Activated naive CD8-positive, alpha-beta T cell treated with anti-CD3 and anti-CD28 coated beads, Interleukin-2, amount 10 ng/mL, durations not matched to agents 7 days and 5 days (primary cell): ENCODE measurements at places on chromosomes 7 and 10.

DNA sequence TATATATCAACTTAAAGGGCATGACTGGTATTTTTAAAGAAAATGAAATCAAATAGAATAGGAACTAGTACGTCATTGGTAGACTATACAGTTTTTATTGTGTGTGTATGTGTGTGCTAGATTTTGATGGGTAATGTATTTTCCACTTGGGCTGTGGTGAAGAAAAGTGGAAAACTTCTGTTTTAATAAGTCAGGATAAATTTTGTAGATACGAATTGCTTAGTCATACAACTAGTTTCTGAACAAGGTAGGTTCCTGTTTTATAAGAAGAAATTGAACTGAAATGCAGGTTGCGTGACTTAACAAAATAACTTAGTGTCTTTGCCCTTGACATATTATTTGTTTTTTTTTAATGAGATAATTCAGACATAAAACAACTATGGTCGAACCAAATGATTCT is 24.3 kb downstream of the UBN2 start:
- no peaks in the 10 kb centered on the region for H3K4me1 ChIP-seq
- no peak for DNase-seq
- no peak overlapping the region for H3K27ac ChIP-seq
- no peaks in the 10 kb centered on the region for H3K27me3 ChIP-seq
- H3K4me3 ChIP-seq, result no peak overlapping the region

DNA sequence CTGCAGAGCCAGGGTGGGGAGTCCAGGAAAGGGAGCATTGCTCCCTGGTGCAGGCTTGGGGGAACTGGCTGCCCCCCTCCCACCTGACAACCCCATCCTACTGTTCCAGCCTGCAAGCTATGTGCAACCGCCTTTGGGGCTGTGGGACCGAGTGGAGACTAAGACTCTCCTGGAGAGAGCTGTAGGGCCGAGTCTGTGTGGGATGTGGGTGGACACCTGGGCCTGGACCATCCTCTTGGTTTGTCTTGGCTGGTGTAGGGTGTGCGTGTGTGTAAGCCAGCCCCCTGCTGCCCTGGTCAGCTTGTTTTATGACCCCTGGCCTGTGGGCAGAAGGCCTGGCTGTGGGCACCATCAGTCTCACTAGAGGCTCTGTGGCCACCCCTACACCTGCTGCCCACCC is 1.6 kb upstream of the RAMP3 start:
- no peak overlapping the region for H3K27ac ChIP-seq
- H3K4me1 ChIP-seq, result peaks cover 9% of the 10 kb centered on the region
- peaks cover 21% of the 10 kb centered on the region for H3K27me3 ChIP-seq
- no peaks in the 10 kb centered on the region for H3K36me3 ChIP-seq
- no peak for DNase-seq

GRCh38 chr7:33769930-33770329 is 135.4 kb upstream of the BMPER start:
- H3K4me3 ChIP-seq, result no peak overlapping the region
- no peaks in the 10 kb centered on the region for H3K36me3 ChIP-seq
- H3K4me1 ChIP-seq, result no peaks in the 10 kb centered on the region
- H3K27ac ChIP-seq, result no peak overlapping the region
- DNase-seq, result no peak
- H3K27me3 ChIP-seq, result no peaks in the 10 kb centered on the region

- peaks cover 19% of the 10 kb centered on the region for H3K4me1 ChIP-seq
- H3K27me3 ChIP-seq, result peaks cover 48% of the 10 kb centered on the region
- peaks cover 8% of the 10 kb centered on the region for H3K36me3 ChIP-seq
- DNase-seq, result no peak
- no peak overlapping the region for H3K4me3 ChIP-seq
Measured at GRCh38 chr7:148620749-148621359, 30.3 kb downstream of the C7orf33 start.

DNA sequence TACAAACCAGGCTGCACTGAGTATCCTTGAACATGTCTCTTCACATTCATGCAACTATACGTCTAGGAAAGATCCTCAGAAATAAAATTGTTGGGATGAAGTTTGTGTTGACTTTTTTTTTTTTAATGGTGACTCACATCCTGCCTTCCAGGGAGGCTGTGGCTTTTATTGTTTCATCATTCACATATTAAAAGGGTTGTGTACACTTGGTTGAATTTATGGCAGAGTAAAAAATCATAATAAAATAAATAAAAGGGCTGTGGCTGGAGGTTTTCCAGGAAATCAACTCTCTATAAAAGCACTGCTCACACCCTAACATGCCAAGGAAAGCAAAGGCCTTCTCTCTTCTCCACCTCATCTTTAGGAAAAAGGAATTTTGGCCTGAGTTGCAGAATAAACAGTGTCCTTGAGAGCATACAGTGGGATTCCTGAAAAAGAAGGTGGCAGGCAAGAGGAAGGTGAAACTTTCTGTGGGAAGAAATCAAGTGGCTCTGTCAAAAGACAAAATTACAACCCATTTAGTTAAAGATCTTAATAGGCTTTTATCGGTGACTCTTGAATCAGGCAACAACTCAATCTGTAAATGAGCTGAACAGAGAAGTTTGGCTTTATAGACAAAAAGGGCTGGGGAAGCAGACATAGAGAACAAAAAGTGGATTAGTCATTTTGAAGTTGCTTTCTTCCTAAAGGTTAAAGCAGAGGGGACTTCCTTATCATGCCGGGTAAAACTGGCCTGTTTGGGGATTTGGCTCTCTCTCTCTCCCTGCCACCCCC is 41.6 kb upstream of the FHIP2A start:
- H3K27ac ChIP-seq, result no peak overlapping the region
- DNase-seq, result no peak
- peaks cover 10% of the 10 kb centered on the region for H3K4me1 ChIP-seq

- peaks cover 3% of the 10 kb centered on the region for H3K27me3 ChIP-seq
- no peak overlapping the region for H3K27ac ChIP-seq
- no peak for DNase-seq
- H3K4me1 ChIP-seq, result peaks cover 4% of the 10 kb centered on the region
Measured at GRCh38 chr10:93313798-93314197, 168.3 kb downstream of the MYOF start.

GRCh38 chr7:18820981-18821380 is 296.5 kb downstream of the TWIST1 start:
- no peaks in the 10 kb centered on the region for H3K36me3 ChIP-seq
- DNase-seq, result no peak
- no peak overlapping the region for H3K4me3 ChIP-seq
- H3K4me1 ChIP-seq, result no peaks in the 10 kb centered on the region
- no peak overlapping the region for H3K27ac ChIP-seq

DNA sequence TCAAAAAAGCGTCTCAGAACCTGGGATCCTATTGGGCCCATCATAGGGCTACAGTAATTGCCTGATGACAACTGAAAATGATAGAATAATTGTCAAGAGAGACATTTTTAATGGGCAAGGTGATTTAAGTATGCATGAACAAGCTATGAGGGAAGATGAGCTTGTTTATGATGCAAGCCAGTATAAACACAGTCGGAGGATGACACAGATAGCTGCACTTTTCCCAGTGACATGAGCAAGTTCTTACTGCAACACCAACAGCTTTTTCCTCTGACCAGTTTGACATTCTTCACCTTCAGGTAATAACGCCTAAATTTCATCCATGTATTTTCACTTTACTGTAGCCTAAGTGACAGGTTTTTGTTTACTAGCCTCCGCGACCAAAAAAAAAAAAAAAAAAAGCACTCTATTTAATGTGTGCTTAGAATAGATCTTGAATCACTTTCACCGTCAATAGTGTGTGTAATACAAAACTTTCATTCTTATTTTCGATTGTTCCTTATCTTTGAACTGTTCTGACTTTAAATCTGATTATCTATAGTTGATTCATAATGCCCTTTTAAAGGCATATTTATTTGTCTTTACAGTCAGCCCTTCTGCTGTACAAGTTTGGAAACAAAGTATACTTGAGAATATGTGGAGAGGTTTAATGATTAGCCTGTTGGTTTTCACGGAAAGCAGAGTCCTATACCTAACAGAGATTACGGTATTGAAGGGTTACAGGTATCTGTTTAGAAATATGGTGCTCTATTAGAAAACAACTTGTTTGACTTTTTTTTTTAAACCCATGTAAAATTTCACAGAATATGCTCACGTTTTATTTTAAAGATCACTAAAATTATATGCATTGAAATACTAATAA is 1.7 kb downstream of the FOXP2 start:
- no peaks in the 10 kb centered on the region for H3K36me3 ChIP-seq
- DNase-seq, result no peak
- no peak overlapping the region for H3K27ac ChIP-seq
- no peak overlapping the region for H3K4me3 ChIP-seq
- no peaks in the 10 kb centered on the region for H3K4me1 ChIP-seq

GRCh38 chr7:22296916-22297315 is 60.0 kb downstream of the RAPGEF5 start:
- no peaks in the 10 kb centered on the region for H3K36me3 ChIP-seq
- H3K27me3 ChIP-seq, result peaks cover 28% of the 10 kb centered on the region
- H3K4me1 ChIP-seq, result peaks cover 16% of the 10 kb centered on the region
- DNase-seq, result no peak
- H3K4me3 ChIP-seq, result no peak overlapping the region

- DNase-seq, result peak; percentile 45
- H3K4me1 ChIP-seq, result peaks cover 15% of the 10 kb centered on the region
- H3K27me3 ChIP-seq, result no peaks in the 10 kb centered on the region
- H3K4me3 ChIP-seq, result peak overlapping the region; percentile 51
- peaks cover 11% of the 10 kb centered on the region for H3K36me3 ChIP-seq
Measured at GRCh38 chr10:125788156-125789034, 12.8 kb upstream of the MMP21 start.

DNA sequence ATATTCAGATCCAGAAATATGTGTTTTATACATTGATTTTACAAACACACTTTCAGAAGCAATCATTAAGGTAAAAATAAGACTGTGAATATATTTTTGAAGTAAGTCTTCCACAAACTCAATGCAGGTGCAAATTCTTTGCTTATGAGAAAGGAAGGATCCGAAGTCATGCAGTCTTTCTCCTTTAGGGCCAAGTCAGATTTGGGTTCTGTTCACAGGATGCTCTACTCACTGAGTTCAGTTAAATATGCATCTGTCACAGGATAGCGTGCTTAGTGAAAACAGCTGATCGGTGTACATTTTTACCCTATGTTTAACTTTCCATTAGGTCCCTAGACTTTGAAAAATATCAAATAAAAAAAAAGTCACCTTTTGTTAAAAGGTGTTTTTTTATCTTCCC is 608.5 kb downstream of the PHTF2 start:
- no peak overlapping the region for H3K4me3 ChIP-seq
- no peak for DNase-seq
- H3K27me3 ChIP-seq, result no peaks in the 10 kb centered on the region
- H3K36me3 ChIP-seq, result no peaks in the 10 kb centered on the region
- H3K4me1 ChIP-seq, result no peaks in the 10 kb centered on the region

- H3K36me3 ChIP-seq, result no peaks in the 10 kb centered on the region
- H3K27me3 ChIP-seq, result no peaks in the 10 kb centered on the region
- H3K27ac ChIP-seq, result no peak overlapping the region
- DNase-seq, result no peak
- no peaks in the 10 kb centered on the region for H3K4me1 ChIP-seq
- H3K4me3 ChIP-seq, result no peak overlapping the region
Measured at GRCh38 chr10:33623669-33624068, 289.2 kb upstream of the NRP1 start.

DNA sequence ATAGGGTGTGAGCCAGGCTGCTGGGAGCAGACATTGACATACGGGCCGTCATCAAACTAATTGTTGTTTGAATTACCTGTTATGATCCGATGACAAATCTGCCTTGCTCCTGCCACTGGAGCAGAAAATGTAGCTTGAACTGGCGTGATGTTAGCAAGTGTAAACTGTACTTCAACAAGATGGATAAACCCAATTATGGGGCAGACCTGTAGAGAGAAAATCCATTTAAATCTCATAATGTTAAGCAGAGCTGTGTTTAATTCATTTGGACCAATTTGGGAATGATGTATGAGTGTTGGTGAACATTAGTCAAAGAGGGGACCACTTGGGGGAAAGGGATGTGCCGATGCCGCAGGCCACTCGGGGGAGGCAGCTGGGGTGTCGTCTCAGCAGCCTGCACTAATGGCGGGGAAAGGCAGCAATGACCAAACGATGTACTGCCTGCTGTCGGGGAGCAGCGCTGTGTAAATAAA is 27.4 kb downstream of the TCF7L2 start:
- H3K27me3 ChIP-seq, result peaks cover 76% of the 10 kb centered on the region
- no peak overlapping the region for H3K4me3 ChIP-seq
- H3K27ac ChIP-seq, result no peak overlapping the region
- H3K4me1 ChIP-seq, result peaks cover 7% of the 10 kb centered on the region

- peaks cover 2% of the 10 kb centered on the region for H3K36me3 ChIP-seq
- no peak for DNase-seq
- H3K4me3 ChIP-seq, result no peak overlapping the region
- H3K27ac ChIP-seq, result no peak overlapping the region
Measured at GRCh38 chr7:138186951-138187351, 110.7 kb downstream of the AKR1D1 start.

GRCh38 chr10:44853796-44854195 is 57.3 kb upstream of the TMEM72 start:
- no peak for DNase-seq
- no peak overlapping the region for H3K27ac ChIP-seq
- H3K27me3 ChIP-seq, result no peaks in the 10 kb centered on the region

DNA sequence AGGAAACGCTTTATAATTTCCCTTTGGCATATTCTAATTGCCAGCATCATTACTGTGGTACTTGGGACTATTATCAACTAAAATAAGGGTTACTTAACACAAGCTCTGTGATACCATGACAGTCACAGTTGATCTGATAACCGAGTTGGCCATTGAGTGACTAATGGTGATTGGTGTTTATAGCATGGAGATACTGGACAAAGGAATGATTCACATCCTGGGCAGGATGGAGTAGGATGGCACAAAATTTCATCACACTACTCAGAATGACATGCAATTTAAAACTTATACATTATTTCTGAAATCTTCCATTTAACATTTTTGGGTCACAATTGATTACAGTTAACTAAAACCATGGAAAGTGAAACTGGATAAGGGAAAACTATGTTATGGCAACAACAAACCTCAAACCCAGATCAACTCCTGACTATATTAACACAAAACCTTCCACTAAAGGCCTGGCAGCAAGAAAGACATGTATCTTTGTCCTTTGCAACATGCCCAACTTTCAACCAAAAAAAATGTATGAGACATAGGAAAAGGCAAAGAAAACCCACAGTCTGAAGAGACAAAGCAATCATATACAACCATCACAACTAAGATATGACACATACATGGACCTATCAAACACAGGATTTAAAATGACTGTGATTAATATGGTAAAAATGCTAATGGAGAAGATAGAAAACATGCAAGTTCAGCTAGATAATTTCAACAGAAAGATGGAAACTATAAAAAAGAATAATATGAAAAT is 208.5 kb upstream of the NRP1 start:
- no peak overlapping the region for H3K27ac ChIP-seq
- peaks cover 2% of the 10 kb centered on the region for H3K27me3 ChIP-seq
- H3K4me1 ChIP-seq, result no peaks in the 10 kb centered on the region
- no peak for DNase-seq
- H3K4me3 ChIP-seq, result no peak overlapping the region
